H9 (cell line): ENCODE measurements at places on chromosomes 2 and 18. TPM values are rescaled to one million over a fixed set of nuclear protein-coding genes. Genes with fewer than 3 reads are reported as not detected.

The COLEC12 gene
- 0.59 and 0.70 TPM in 2 replicates for total RNA-seq

The LYG2 gene
- total RNA-seq: 0.29 TPM in 1 of 2 replicates, not detected in the other

The LOXHD1 gene
- total RNA-seq: 0.07 and 0.11 TPM in 2 replicates

The ATP8B1 gene
- total RNA-seq: 0.53 and 1.1 TPM in 2 replicates

The SNORC gene
- 0.61 and 1.1 TPM in 2 replicates for total RNA-seq

The HMSD gene
- 3.9 and 6.6 TPM in 2 replicates for total RNA-seq

The ASIC4 gene
- 0.37 and 0.42 TPM in 2 replicates for total RNA-seq

The CPLX4 gene
- not detected in 2 replicates for total RNA-seq

The EHBP1 gene
- total RNA-seq: 32.4 and 35.6 TPM in 2 replicates

The NT5C1B gene
- not detected in 2 replicates for total RNA-seq

The C2orf78 gene
- total RNA-seq: 0.07 and 0.09 TPM in 2 replicates

The SPP2 gene
- total RNA-seq: not detected in 2 replicates

The ATP6V1B1 gene
- not detected in 2 replicates for total RNA-seq

The HDHD2 gene
- total RNA-seq: 51.0 and 58.5 TPM in 2 replicates

The GKN1 gene
- not detected in 2 replicates for total RNA-seq
